ENCODE measurements at places on chromosomes 3 and 15. TPM values are rescaled to one million over a fixed set of nuclear protein-coding genes. Genes with fewer than 3 reads are reported as not detected.

The PROS1 gene
- total RNA-seq: 56.0 TPM

The AMT gene
- total RNA-seq: 14.9 TPM

The ADGRG7 gene
- not detected for total RNA-seq

The DISP2 gene
- 0.31 TPM for total RNA-seq

The POC1A gene
- total RNA-seq: 1.9 TPM

The TM4SF4 gene
- 0.59 TPM for total RNA-seq
